ENCODE measurements at places on chromosomes 16 and 17.

- no peak for DNase-seq
Measured at GRCh38 chr16:64782484-64782883, 339.4 kb downstream of the CDH11 start.

DNA sequence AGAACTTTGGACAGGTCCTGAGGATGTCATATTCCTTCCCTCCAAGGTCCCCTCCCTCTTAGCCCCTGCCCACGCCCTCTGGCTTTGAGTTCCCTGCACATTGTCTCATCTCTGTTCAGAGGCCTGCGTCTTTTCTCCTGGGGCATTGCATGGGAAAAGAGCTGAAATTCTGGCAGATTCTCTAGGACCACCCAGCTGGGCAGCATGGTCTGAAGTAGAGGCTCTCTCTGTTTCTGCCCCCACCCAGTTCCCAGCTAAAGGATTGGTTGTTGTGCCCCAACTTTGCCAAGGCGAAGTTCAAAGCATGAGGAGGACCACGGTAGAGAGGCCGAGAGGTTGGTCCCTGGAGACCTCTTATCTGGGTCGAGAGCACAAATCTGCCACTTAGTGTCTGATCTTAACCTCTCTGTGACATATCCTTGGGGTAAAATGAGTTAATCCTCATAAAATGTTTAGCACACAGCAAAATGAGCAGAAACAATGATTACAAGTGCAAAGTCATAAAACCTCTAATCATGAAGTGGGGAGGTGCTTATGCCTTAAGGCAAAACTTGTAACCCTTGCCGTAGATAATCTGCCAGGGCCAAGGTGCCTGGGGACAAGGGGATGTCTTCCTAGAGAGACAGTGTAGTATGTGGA is 2.4 kb downstream of the ABAT start:
- DNase-seq: no peak

GRCh38 chr16:10728003-10728887 is 15.4 kb upstream of the NUBP1 start:
- no peak for DNase-seq

GRCh38 chr17:38870259-38871165 is 654 bp downstream of the LASP1 start:
- peak; percentile 50 for DNase-seq

- DNase-seq: no peak
Measured at GRCh38 chr16:20042848-20043247, 30.8 kb downstream of the GPR139 start.

GRCh38 chr16:81796035-81796434 is 16.9 kb downstream of the PLCG2 start:
- no peak for DNase-seq

DNA sequence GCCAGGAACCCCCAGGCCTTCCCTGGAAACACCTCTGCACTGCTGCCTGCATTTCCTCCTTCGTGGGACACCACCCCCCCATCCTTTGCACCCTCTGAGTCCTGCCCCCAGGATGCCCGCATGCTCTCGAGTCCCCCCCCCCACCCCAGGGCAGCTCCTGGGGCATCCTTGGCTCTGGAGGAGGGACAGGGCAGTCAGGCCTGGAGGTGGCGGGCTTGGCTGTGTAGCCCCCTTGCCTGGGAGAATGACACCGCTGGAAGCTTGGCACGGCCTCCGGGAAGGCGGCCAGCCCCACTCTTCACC is 98.9 kb upstream of the GSE1 start:
- DNase-seq: no peak

DNA sequence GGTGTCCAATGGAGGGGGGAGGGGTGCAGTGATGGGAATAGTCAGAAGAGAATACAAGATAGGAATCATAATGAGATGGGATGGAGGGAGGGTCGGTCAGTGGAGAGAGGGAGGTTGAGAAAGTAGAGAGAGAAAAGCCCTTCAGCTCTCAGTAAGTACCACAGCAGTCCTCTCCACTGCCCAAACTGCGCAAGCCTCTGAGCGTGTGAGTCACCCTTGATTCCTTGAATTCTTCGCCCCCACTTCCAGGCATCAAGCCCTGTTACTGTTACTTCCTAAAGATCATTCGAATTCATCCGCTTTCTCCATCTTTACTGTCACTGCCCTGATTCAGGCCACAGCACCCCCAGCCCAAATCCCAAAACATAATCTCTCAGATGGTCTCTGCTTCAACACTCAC is 2.5 kb downstream of the GUCY2D start:
- no peak for DNase-seq

GRCh38 chr17:50830994-50831393 is 4.4 kb upstream of the WFIKKN2 start:
- no peak for DNase-seq

DNA sequence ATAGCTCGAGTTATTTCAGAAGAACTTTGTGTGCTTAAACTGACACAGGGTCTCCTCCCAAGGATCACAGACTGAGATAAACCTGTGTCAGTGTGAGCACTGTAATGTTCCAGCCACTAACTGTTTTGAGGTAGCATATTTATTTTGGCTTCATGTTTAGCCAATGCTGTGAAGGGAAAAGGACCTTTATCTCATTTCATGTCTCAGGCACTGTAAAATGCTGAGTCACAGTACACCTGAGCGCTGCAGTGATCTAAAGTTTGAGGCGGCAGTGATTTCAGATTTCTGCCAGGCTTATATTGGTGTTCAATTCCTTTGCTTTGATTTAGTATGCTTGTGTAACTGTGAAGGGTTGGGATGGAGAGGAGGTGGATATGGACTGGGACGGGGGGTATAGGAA is 3.1 kb upstream of the DNAJA2 start:
- no peak for DNase-seq

GRCh38 chr17:17884391-17885357 is 47.9 kb upstream of the SREBF1 start:
- no peak for DNase-seq

GRCh38 chr17:39666231-39666600 is 1.1 kb downstream of the TCAP start:
- DNase-seq: no peak

GRCh38 chr16:31460582-31461002 is 1.3 kb downstream of the ARMC5 start:
- DNase-seq: no peak

DNA sequence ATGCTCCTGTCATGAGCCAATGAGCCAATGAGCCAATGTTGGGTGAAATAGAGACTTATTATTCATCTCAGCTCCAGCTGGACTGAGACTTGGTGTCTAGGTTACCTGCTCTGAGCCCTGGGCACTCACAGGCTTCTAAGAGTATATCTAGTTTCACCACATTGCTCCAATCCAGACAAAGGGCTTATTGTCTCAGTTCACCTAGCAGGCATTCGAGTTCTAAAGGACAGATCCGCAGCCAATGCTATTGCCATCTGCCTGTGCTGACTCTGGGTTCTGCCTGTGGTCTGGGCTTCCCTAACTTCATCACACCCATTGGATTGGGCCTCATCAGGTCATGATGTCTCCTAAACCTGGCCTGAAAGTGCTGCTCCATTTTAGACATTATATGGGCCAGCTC is 66.1 kb upstream of the HS3ST4 start:
- no peak for DNase-seq

DNA sequence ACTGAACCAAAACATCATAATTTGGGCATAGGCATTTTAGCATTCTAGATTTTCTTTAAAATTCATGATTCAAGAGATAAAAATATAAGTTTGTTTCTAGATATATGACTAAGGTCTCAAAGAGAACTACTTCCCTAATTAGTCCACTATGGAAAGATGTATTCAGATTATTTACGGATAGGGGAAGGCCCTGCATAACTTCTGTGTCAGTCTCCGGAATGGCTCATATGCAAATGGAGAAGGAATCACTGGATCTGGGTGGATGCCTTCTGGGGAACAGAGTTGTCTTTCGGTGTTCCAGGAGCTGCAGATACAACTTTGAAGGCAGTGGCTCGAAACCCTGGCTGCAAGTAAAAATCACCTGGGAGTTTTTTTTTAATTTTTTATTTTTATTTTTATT is 17.1 kb upstream of the WFIKKN2 start:
- no peak for DNase-seq

GRCh38 chr17:79948406-79948944 is 87.2 kb downstream of the TBC1D16 start:
- no peak for DNase-seq

DNA sequence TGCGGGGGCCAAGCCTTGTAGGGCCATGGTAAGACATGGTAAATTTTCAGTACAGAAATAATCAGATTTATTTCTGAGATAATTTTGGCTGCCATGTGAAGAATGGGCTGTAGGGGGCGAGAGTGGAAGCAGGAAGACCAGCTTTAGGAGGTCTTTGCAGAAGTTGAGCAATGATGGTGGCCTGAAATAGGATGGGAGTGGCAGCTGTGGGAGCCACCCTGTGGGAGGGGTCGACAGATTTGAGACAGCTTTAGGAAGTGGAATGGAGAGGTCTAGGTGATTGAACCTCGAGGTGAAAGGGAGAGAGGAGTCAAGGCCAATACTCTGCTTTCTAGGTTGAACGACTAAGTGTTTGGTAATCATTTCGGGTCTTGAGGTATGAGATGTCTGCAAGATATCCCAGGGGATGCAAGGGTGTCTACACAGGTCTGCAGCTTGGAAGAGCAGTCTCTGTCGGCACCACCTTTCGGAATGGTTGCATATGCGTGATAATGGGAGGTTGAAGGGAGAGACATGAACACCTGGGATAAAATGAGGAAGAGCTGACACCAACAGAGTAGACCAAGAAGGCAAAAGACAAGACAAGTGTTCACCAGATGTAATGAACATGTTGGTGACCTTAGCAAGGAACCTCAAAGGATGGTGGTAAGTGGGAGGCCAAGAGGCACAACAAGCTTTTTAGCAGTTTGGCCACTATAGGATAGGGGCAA is 4.2 kb upstream of the ATXN7L3 start:
- peak; percentile 35 for DNase-seq

GRCh38 chr17:15181333-15181732 is 83.8 kb downstream of the PMP22 start:
- DNase-seq: no peak

- DNase-seq: no peak
Measured at GRCh38 chr16:2213817-2214718, 572 bp downstream of the PGP start.

DNA sequence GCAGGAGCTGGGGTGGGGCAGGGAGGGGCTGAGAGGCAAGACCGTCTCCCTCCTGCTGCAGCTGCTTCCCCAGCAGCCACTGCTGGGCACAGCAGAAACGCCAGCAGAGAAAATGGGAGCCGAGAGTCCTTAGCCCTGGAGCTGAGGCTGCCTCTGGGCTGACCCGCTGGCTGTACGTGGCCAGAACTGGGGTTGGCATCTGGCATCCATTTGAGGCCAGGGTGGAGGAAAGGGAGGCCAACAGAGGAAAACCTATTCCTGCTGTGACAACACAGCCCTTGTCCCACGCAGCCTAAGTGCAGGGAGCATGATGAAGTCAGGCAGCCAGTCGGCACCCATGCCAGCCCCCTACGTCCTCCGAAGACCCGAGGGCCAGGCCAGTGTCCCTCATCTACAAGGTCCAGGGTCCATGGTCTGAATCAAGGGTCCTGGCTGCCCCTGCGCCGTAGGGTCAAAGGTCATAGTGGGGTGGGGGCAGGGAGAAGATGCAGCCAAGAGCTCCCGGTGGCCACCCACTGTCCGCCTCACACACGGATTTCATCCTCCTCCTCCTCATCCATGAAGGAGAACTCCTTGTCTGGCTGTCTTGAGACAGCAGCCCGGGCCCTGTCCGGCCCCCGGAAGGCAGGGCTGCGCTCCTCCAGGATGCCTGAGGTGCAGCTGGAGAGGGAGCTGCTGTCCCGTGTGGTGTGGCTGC is 23.4 kb upstream of the CPSF4L start:
- DNase-seq: no peak

DNA sequence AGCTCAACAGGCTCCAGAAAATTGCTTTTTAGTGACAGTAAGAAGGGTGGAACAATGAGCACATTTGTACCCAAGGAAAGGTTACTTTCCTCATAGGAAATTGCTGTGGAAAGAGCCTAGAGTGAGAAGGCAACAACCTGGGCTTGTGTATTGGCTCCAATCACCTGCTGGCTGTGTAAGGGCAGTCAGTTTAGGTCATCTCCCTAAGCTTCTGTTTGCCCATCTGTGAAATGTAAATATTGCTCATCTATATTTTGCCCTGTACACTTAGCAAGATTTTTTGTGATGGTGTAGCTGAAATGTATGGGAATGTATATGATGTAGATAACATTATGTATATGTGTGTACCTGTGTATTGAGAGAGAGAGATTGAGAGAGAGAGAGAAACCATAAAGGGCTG is 225.2 kb upstream of the MPHOSPH6 start:
- no peak for DNase-seq

DNA sequence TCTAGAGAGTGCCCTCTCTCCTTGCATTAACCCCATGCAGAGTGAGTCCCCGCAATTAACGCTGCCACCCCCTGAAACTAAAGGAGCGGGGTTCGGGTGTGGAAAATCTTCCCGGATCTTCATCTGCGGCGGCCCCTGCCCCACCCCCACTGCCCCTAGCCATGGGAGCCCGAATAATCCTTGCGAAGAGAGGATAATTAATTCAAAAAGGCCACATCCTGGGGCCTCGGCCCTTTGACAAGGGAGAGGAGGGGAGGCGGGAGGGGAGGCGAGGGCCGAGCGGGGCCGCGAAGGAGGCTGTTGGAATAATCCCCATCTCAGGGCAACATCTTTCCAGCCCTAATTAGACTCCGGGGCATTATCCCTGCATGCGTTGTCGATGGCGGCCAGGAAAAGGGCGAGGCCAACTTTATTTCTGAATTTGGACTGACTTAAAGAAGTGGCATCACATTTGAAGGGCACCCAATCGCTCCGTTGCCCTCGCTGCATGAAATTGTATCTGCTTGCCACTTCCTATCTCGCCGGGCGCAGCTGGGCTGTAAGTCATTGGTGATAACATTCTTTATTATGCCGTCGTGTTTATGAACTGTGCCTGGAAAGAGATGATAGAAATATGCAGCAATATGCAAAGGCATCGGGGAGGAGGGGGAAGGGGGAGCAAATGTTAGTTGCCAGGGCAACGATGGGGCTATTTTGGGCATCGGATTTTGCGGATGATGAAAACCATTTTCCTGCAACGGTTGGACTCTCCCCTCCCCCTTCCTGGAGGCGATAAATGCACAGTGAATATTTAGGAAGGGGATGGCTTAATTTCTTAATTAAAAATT is 387.1 kb upstream of the TNRC6C start:
- no peak for DNase-seq

DNA sequence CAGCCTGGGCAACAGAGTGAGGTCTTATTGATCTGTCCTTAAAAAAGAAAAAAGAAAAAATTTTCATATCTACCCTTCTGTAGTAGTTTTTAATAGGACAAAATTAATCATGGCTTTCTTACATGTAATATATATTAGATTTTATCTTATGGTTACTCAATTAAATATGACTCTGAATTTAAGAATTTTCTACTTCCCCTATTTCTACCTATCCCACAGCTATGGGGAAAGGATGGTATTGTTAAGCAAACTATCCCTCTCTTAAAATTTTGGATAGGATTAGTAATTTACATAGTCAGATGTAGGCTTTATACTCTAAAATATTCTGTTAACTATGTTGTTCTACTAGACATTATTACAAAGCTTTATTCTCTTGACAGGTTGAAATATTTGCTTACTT is 62.5 kb downstream of the NQO1 start:
- no peak for DNase-seq

GRCh38 chr16:15052747-15053476 is 3.0 kb downstream of the NTAN1 start:
- no peak for DNase-seq

- no peak for DNase-seq
Measured at GRCh38 chr17:58956997-58957724, 149.5 kb downstream of the TRIM37 start.
